ENCODE measurements at places on chromosomes 16 and 17.

DNA sequence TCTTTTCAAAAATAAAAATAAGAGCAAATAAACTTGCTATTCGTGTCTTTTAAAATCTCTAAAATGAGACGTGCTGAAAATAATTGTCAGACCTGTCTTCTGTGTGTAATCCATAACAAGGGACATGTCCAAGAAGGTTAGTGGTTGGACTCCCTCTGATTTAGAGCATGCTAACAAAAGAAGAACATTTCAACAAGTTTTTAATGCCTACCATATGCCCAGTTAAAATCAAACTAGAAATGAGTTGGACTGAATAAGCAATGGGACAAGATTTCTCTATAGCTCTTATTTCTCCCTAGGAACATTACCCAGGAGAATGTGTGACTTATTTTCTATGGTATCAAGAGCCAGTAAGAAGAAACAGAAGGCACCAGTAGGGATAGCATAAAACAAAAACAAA, 689.7 kb upstream of the SOX9 start:
- DNase-seq: no peak

DNA sequence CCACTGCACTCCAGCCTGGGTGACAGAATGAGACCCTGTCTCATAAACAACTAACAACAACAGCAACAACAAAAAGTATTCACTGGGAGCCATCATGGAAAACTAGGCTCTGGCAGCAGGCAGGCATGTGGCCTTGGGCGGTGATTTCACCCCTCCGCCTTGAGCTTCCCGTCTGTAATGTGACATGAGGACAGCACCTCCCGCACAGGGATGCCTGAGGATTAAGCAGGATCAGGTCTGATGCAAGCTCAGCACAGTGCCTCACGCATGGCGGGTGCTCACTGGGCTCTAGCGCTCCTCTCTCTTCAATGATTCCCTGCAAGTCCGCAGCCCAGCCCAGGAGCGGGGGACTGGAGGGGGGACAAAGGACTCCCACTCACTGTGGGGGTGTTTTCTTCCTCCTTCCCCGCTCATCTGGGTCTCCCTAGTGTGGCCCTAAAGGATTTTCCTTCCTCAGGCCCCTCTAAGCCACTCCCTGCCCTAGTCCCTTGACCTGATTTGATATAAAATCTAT, 2.8 kb downstream of the PLCD3 start:
- DNase-seq: no peak

DNA sequence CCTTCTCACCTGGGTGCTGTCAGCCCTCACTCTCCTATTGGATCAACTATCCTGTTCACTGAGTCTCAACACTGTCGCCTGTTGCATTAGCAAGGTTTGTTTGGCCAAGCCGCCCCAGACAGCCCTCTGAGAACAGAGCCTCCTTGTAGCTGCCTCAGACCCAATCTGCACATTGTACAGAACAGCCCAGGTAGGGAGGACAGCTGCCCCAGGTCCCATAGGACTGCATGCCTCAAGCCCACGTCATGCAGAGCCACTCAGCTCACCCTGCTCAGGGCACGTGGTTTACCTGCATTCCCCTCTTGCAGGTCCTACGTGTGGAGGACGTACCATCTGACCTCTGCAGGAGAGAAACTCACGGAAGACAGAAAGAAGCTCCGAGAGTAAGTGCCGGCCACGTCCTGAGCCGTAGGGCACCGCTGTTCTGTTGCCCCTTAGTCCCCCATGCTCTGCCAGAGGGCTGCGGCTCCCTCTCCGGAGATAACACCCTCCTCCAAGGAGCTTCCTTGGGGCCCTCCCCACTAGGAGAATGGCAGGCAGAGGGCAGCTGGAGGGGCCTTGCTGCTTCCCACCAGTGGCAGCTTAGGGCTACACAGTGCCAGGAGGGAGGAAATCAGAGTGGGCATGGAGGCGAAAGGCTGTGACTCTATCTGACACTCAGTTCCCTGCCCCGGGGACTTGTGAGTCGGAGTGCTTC, 2.8 kb downstream of the SNRNP25 start:
- DNase-seq: no peak

- no peak for DNase-seq
These were observed 54.8 kb downstream of the NDEL1 start for GRCh38 chr17:8490256-8491023.

- DNase-seq: no peak
These were observed at the start of gene SEPTIN1 for GRCh38 chr16:30382111-30382881. Gene SEPTIN1 (minus strand): TSS chr16:30382561. CDS start chr16:30382542, 19 bp downstream.

DNA sequence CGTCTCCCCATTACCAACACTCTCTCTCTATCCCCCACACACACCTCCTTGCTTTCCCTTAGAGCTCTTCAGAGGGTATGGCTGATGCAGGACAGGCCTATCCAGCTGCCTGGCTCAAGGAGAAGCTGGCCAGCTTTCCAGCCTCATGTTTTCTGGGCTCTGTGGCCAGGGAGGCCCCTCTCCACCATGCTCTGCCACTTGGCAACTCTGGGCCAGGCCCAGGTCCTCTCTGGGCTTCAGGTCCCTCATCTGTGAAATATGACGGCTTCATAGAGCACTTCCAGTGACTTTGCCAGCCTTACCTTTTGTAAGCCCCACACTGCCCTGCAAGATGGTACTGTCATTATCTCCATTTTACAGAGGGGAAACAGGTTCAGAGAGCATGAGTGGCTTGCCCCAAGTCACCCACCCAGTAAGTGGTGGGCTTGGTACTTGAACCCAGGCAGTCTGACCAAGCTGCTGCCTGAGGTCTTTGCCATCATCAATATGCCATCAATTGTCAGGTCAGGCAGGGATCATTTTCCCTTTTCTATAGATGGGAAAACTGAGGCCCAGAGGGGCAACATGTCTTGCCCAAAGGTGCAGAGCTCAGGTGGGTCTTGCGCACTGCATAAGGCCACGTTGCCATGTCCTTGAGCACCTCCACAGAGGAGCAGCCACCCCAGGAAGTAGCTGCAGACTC, 548 bp upstream of the ADGRG5 start:
- DNase-seq: no peak

GRCh38 chr17:27153005-27153404, 140.9 kb upstream of the WSB1 start:
- no peak for DNase-seq

GRCh38 chr17:37650419-37651003, 7.3 kb upstream of the DDX52 start:
- no peak for DNase-seq

GRCh38 chr17:73249700-73250099, 12.0 kb downstream of the CPSF4L start:
- no peak for DNase-seq

DNA sequence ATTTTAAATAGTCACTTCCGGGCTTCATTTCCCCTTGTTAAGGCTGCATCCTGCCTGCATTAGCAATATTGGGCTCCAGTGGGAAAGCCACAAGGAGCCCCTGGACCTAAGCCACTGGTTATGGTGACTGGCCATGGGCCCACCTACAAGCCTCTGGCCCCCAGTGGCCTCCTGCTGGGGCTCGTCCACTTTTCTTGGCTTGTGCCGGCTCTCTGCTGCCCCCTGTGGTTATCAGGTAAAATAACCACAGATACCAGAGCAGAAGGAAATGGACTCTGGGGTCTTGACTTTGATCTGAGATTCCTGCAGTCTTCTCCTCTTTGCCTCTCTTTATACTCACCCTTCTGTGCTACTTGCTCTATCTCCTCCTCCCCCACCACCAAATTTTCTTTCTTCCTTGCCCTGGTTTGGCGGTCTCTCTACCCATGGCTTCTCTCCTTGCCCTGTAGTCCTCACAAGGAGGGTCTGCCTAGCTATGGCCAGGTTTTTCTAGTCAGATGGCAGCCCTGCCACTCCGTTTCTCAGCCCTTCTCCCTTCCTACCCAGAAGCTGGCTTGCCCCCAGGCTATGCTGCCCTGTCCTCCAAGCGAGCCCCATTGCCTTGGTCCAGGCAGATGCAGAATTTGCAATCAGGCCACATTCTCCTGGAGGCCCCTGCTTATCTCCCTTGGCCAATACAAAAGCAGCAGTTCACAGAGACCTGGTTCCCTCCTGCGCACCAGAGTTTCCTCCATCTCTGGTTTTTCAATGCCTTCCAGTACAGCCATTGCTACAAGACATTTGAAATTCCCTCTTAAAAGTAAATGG, 82.9 kb upstream of the RCVRN start:
- DNase-seq: no peak

- no peak for DNase-seq
These were observed 196.3 kb downstream of the IRF8 start for GRCh38 chr16:86095131-86095752.

DNA sequence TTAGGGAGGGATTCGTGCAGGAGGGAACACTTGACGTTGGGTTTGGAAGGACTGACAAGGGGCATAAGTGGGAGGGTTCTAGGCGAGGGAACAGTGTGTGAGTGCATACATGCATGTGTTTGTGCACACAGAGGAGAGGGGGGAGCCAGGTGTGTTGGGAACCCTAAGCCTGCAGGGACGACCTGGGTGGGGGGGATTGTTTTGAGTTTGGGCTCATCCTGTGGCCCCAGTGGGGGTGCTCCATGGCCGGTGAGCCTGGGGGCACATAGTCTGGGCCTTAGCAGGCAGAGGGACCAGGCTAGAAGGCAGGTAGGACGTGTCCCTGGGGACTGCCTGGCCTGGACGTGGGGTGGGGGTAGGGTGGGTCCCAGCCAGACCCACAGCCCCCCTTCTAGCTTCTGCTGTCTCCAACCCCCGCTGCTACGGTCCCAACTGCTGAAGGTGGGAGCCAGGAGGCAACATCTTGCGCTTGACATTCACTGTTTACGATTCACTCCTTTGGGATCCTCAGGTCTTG, 11.9 kb upstream of the RASD1 start:
- DNase-seq: no peak

- no peak for DNase-seq
These were observed 5.0 kb downstream of the MFSD11 start for GRCh38 chr17:76742958-76743357.

GRCh38 chr17:82055965-82056728, 4.4 kb downstream of the GPS1 start:
- DNase-seq: no peak

DNA sequence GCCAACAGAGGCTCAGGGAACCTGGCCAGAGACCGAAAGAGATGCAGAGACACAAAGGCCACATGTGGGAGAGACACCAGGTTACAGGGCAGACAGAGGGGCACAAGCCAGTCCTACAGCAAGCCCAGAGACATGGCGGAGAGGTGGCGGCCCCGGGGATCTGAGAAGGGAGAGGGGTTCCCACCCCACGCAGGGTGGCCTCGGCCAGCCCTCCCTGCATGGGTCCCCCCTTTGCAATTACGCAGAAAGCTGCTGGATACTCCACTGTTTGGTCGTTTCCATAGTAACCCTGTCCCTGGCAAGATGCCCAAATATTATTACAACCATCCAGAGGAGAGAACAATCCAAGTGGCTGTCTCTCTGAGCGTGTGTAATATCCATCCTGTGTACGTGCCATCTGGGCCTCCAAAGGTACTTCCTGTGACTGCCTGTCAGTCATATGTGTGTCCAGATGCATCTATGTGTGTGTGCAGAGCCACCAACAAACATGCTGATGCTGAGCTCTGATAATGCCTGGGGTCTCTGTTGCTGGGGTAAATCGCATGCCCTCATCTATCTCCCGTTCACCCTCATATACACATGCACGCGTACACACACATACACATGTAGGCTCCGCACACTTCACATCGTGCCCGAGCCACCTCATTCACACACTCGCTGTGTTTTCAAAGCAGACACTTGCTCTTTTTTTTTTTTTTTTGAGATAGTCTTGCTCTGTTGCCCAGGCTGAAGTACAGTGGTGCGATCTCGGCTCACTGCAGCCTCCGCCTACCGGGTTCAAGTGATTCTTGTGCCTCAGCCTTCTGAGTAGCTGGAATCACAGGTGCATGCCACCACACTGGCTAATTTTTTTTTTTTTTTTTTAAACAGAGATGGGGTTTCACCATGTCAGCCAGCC, 5.5 kb downstream of the PCGF2 start:
- peak; percentile 81 for DNase-seq

DNA sequence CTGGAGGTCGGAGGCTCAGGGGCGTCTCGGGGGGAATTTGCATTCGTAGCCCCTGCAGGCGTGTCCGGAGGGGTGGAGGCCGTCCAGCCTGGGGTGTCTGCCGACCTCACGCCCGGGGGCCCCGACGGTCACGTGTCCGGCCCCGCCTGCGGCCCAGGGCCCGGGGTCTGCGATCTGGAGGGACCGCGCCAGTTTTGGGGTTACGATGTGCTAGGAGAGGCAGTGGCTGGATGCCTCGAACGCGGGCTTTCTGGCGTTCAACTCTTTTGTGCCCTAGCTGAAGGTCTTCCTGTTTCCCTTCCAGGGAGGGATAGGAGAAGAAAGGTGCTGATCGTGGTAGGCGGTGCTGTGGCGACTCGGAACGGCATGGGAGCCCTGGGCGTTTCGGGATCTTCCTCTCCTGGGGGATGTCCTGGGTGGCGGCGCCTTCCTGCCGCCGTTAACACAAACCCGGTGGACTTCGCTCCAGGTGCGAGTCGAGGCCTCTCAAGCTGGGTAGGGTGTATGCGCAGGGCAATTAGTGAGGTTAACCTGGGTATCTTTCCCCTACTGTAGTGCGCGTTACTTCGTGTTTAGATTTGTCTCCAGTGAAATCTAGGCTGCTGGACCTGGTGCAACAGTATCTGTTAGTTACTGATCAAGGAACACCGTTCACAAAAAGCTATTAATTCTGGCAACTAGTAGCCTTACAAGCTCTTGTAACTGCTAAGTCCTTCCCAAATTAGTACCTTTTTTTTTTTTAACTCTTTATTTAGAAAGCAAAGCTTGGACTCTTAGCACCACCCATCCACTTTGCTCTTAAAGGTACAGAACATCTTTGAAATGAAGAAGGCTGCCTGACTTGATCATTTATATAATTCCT, 1.3 kb downstream of the AKAP1 start:
- no peak for DNase-seq

- no peak for DNase-seq
These were observed 101.4 kb upstream of the XYLT1 start for GRCh38 chr16:17572145-17572544.

- no peak for DNase-seq
These were observed 75.6 kb downstream of the AMFR start for GRCh38 chr16:56349711-56350161.

- DNase-seq: no peak
These were observed at the start of gene XAF1 for GRCh38 chr17:6755731-6756184. Gene XAF1 (plus strand): TSS chr17:6756046. CDS start chr17:6756079, 33 bp downstream.

DNA sequence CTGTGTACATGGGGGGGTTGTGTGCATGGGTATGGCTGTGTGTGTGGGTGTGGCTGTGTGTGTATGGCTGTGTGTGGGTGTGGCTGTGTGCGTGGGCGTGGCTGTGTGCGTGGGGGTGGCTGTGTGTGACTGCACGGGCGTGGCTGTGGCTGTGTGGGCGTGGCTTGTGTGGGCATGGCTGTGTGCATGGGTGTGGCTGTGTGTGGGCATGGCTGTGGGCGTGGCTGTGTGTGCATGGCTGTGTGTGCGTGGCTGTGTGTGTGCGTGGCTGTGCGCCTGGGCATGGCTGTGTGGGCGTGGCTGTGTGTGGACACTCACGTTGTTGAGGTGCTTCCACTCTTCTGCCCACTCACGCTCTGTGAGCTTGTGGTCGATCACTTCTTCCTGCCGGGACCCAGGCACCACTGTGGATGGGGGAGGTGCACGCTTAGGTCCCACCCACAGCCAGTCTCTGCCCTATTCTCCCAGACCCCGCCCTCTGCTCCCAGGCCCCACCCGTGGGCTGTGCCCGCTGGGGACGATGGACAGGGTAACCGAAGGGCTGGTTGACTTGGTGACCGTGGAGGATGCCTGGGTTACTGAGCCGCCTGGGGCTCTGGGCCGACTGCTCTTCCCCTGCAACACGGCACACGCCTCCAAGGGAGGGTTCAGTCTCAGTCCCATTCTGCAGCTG, 16.0 kb upstream of the PABPN1L start:
- no peak for DNase-seq

GRCh38 chr17:83198366-83199341, 119.2 kb downstream of the METRNL start:
- DNase-seq: no peak

GRCh38 chr16:73288520-73288919, 240.6 kb upstream of the ZFHX3 start:
- no peak for DNase-seq

Data from fibroblast of skin of left biceps (primary cell).